ENCODE measurements at places on chromosomes 11 and 22. TPM values are rescaled to one million over a fixed set of nuclear protein-coding genes. Genes with fewer than 3 reads are reported as not detected.

MMP13 gene
- not detected for total RNA-seq

SLC22A9 gene
- not detected for total RNA-seq

SLC17A6 gene
- not detected for total RNA-seq

MAP6 gene
- total RNA-seq: 0.13 TPM

TMPRSS6 gene
- total RNA-seq: not detected

GRCh38 chr11:115958089-115959000 is 454.1 kb upstream of the CADM1 start:
- no peak for DNase-seq

GRCh38 chr11:74731301-74732094 is at the start of gene CHRDL2:
Gene CHRDL2, minus strand, starts transcription at chr11:74731426. Its CDS starts 538 bp downstream, at chr11:74730888.
- DNase-seq: no peak

ARHGAP42 gene
- total RNA-seq: 0.46 TPM

Data from pulmonary artery endothelial cell (primary cell).